ENCODE measurements at places on chromosomes 4 and X. TPM values are rescaled to one million over a fixed set of nuclear protein-coding genes. Genes with fewer than 3 reads are reported as not detected.

PPP4R3C gene
- not detected for total RNA-seq

SMIM10L2A gene
- total RNA-seq = 0.65 TPM

CT83 gene
- not detected for total RNA-seq

SYTL5 gene
- total RNA-seq = not detected

GPR143 gene
- total RNA-seq = not detected

GLRA3 gene
- total RNA-seq = not detected

GJB1 gene
- not detected for total RNA-seq

TMPRSS11B gene
- total RNA-seq = not detected

CTAG1A gene
- total RNA-seq = not detected

Data from activated CD8-positive, alpha-beta T cell treated with anti-CD3 and anti-CD28 coated beads, Interleukin-2, amount 10 ng/mL, durations not matched to agents 7 days and 5 days (primary cell).